Right ventricle myocardium inferior (tissue), 1 donor: ENCODE measurements at places on chromosomes 13 and 19. TPM values are rescaled to one million over a fixed set of nuclear protein-coding genes. Genes with fewer than 3 reads are reported as not detected.

Gene LRRC8E
- total RNA-seq = 2.5 TPM

Gene TSPAN16
- not detected for total RNA-seq

Gene GIPC1
- 50.0 TPM for total RNA-seq

Gene OVOL3
- total RNA-seq = not detected

Gene SIGLECL1
- not detected for total RNA-seq

Gene ZNF135
- total RNA-seq = 3.7 TPM

Gene CBARP
- total RNA-seq = 1.2 TPM

Gene PSG1
- not detected for total RNA-seq

Gene FCGBP
- total RNA-seq = 19.5 TPM

Gene ADGRE1
- total RNA-seq = 0.38 TPM

Gene ZNF850
- total RNA-seq = 4.1 TPM
